ENCODE measurements at places on chromosomes 5 and 9.

GRCh38 chr9:70618784-70619183, 204.3 kb upstream of the KLF9 start:
- DNase-seq: no peak

DNA sequence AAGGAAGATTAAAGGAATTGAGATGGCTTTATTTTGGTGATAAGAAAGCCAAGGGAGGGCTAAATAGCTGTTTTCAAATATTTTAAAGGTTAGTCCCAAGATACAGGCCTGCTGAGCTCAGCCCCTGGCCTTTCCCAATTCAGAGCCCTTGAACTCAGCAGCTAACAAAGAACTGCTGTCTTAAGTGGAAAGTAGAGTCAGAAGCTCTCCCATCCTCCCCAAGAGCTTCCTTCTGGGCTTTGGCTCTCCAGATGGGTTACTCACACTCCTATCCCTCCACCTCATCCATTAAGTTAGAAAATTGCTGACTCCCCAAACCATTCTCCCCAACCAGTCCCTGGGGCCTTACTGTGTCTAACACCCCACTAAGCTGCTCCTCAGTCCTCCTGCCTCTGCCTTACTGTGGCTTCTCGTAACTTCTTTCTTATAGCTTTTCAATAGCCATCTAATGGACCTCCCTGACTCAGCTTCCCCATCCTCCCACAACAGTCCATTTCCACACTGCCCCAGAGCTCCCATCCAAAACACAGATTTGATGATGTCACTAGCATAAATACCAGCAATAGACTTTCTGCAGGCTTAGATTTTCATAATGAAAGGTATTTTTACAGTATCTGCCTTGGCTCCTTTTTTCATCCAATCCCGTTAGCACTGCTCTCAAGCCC, 239.1 kb downstream of the ENC1 start:
- DNase-seq: no peak

- no peak for DNase-seq
Observed at GRCh38 chr5:151405334-151406160, 41.9 kb upstream of the SLC36A1 start.

GRCh38 chr9:116383133-116383532, 229.5 kb downstream of the PAPPA start:
- DNase-seq: no peak

GRCh38 chr9:90722071-90722470, 79.4 kb upstream of the DIRAS2 start:
- DNase-seq: no peak

- DNase-seq: no peak
Observed at GRCh38 chr5:157072508-157072907, 13.6 kb upstream of the HAVCR1 start.

- DNase-seq: no peak
Observed at GRCh38 chr9:136302527-136302926, 1.4 kb downstream of the CCDC187 start.

DNA sequence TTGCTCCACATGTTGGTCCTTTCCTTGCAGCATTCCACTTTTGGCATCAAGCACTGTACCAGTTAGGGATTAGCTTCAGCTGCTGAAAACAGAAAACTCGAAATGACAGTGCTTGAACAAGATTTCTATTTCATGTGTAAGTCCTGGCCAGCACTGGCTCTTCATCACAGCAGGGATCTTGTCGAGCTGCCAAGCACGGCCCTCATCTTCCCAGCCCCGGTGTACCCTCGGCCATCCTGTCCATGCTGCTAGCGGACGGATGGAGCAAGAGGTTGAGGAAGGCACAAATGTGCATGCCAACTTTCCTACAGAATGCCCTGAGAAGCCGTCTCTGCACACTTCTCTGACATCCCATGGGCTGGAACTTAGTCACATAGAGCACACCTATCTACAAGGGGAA, 130.6 kb downstream of the TENT4A start:
- no peak for DNase-seq

DNA sequence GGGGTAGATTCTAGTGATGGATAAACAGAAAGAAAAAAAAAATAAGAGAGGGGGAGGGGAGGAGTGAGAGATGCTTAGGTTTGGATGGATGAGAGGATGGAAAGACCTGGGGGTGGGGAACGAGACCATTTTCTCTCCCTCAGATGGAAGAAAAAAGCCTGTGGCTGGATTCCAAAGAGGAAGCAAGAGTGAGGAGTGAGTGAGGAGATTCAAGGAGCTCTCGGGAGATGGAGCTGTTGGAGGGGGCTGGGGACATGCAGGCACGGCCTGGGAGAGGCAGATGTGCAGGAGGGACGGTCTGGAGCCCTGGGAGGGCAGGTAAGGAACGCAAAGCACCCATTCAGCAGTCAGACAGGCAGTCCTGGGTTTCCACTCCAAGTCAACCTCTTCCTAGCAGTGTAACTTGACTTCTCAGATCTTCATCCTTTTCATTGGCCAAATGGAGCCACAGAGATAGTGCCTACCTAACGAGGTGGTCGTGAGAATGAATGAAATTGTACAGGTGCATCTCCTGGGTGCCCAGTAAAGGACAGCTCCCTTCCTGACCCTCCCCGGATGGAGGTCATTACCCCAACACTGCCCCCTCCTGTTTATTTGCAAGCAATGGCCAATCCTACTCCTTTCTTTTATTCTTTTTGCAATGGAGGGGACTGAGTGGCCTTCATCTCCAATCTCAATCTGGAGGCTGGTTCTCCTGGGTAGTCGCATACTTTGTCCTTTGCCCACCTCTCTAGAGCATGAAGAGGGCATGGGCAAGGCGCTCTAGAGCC, 52.2 kb downstream of the PCDH1 start:
- DNase-seq: no peak

- no peak for DNase-seq
Observed at GRCh38 chr5:111928511-111928910, 171.5 kb upstream of the NREP start.

GRCh38 chr9:6915635-6916034, 157.9 kb downstream of the KDM4C start:
- no peak for DNase-seq

GRCh38 chr5:146499680-146500079, 16.3 kb downstream of the GPR151 start:
- DNase-seq: no peak

DNA sequence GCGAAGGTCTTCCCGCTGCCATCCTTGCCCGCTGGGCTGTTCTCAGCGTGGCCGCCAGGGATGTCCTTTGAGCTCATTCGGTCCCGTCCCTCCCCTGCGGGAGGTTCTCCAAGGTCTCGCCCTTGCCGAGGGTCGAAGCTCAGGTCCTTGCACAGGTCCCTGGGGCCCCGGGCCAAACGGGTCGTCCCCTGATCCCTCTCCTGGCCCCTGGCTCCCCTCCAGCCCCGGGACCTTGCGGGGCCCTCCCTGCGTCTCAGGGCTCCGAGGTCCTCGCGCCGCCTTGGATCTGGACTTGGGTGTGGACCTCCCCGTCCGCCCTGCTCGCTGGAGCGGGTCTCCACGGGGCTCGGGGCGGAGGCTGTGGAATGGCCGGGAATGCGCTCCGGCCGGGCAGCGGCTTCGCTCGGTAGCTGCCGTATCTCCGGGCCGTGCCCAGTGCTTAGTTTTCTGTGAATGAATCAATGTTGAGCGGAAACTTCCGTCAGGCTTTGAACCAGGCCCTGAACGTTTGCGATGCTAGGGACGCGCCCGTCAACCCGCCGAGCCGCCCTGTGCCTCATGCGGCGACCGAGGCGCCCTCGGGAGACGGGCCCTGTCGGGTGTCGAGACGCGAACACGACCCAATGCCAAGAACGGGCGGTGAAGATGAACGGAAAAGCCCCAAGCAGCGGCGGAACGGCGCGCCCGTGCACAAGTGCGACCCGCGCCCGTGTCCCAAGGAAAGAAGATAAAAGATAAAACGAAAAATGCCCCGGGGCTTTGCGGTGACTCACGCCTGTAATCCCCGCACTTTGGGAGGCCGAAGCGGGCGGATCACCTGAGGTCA, 780 bp downstream of the RNU6ATAC start:
- peak; percentile 73 for DNase-seq

- DNase-seq: peak; percentile 91
Observed at GRCh38 chr5:172659909-172660628, 19.0 kb downstream of the NEURL1B start.

GRCh38 chr9:77677397-77677796, 29.3 kb upstream of the GNA14 start:
- DNase-seq: no peak

GRCh38 chr5:141489841-141490240, 960 bp downstream of the PCDHGC5 start:
- no peak for DNase-seq

DNA sequence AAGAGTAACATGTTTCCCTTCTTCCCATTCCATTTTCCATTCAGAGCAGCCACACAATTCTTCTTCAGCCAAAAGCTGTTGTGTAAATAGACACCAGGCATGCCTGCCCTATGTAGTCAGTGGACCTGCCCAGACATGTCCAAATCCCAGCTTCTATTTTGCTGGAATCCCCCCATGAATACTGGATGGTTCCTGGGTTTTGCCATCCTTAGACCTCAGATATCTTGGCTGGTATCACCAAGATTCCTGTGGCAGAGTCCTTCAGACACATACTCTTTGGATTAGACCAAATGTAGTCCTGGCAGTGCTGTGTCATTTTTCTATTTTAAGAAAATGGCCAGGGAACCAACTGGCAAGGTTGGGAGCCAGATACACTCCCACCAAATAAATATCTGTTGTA, 10.3 kb downstream of the FST start:
- no peak for DNase-seq

GRCh38 chr5:54171645-54172384, 138.6 kb downstream of the ARL15 start:
- DNase-seq: no peak

DNA sequence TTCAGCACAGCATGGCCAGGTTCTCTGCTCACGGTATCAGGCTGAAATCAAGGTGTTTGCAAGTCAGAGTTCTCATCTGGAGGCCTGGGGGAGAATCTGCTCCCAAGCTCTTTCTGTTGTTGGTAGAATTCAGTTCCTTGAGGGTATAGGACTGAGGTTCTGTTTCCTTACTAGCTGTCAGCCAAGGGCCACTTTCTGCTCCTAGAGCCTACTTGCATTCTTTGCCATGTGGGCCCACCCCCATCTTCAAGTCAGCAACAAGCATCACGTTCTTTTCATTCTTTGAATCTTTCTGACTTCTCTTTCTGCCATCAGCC, 7.4 kb upstream of the CDC42SE2 start:
- no peak for DNase-seq

DNA sequence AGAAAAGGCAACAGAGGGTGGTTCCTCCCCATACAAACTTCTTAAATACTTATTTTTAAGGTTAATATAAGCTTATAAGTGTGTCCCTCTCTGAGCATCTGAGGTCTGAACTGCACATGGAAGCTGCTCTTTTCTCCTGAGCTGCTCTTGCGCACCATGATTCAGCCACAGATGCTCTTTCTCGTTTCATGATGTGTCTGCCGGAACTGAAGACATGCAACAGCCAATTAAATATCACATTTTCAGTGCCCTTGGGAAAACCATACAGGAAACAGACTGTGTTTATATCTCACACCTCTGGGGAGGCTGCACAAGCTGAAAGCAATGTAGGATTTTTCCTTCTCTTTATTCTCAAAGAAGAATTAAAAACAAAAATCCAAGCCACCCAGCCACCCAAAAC, 96.8 kb upstream of the NREP start:
- no peak for DNase-seq

DNA sequence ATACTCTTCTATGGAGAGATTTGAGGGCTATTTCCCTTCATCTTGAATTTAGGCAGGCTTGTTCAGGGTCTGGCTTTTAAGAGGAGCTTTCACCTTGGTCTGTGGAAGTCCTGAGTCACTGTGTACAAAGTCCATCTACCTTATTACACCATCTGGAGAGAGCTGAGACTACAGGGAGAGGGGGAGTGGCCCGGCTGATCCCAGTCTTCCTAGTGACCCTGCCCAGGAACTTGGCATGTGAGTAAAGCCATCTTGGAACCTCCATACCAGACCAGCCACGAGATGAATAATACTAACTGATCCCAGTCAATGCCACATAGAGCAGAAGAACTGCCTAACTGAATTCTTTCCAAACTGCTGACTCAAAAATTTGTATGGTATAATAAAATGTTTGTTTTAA, 8.4 kb upstream of the IL6ST start:
- no peak for DNase-seq

- DNase-seq: no peak
Observed at GRCh38 chr5:7250611-7251010, 145.3 kb upstream of the ADCY2 start.

GRCh38 chr5:78819166-78819565, 165.9 kb downstream of the ARSB start:
- no peak for DNase-seq

DNA sequence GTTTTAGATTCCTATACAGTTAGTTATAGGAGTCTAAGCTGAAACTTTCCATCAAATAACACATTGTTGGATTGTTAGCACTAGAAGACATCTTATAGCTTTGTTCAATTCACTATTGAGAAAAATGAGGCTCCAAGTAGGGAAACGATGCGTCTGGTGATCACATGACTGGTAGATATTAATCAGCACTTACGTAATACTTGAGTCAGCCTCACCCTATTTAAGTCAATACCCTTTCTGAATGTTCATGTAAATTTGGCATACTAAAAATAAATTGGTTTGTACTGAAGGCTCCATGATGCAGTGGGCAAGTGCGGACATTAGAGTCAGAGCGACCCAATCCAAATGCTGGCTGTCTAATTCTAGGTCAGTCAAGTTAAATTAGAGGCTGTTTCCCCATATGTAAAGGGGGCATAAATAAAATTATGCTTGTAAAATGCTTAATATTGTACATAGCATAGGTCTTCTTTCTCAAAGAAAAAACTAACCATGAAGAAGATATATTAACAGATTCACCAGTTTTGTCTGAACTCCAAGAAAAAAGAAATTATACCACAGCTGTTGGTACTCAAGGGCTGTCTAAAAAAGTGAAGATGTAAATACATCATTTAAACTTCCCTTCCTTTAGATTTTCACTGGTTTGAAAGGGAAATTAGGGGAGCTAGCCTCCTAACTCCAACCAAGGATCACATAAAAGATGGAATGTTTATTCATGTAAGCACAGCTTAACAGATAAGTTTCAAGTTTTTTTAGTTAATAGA, 406.6 kb upstream of the TLE4 start:
- DNase-seq: no peak

DNA sequence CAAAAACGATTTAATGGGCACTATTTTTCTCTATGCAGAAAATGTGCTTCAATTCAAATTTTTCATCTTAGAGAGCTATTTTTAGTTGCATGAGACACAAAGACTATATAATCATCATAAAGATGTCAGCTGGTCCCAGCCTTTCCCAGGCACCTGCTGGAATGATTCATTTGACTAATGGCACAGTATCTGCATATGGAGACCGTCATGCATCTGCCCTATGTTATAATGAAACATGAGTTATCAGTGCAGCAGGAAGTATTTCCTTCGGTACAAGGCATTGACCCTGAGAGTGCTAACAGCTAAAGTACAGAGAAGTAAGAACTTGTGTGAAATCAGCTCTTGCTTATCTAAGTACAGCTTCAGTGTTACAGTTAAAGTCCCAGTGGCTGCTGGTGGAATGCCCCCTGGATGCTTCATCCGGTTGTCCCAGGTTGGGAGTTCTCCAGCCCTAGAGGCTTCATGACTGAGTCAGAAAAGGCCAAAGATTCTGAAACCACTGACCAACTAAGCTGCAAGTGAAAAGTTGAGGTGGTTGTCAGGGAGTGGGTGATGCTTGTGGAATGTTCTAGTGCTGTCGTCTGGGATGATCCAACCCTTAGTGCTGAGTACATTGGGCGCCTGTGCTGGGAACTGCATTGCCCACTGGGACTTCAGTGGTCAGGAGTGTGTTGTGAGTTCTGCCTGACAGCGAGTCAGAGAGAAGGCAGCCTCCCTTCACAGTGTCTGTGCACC, 57.2 kb downstream of the MTRR start:
- DNase-seq: no peak
